ENCODE measurements at places on chromosomes 5 and 9.
A peak's percentile ranks its signal among the peaks of the same experiment; 100 is the strongest.

DNA sequence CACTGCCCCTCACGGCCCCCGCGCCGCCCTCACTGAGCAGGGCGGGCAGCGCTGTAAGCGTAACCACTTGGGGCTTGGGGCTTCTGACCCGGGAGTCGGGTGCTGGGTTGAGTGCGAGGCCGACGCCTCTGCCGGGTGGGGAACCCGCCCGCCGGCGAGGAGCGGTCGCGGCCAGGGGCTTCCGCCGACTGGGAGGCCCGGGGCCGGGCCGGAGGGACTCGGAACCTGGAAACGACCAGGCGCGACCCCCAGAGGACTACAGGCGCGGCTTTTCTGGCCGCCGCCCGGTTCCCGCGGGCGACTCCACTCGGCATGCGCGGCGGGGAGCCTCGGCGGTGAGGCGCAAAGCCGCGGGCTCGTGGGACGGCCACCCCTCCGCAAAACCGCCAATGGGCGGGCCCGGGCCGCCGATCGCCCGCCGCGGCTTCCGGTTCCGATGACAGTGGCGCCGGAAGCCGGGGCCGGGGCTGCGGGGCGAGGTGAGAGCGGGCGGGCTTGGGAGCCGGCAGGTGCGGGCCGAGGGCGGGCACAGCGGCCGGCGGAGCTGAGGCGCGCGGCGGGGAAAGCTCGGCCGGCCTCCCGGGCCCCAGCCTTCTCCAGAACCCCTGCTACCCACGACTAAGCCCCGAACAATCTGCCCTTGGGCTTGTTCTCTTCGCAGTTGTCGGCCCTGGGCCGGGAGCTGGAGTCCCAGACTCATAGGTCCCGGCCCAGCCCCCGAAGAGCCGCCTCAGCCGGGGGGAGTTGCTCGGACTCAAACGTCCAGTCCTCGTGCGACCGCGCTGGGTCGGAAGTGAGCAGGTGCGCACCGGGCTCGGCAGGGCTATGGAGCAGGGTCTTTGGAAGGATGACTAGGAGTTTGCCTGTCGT is at the start of gene RMND5B:
RMND5B (plus strand) TSS at position 439 of the 870 bp plus-strand sequence. CDS start 7,106 bp downstream, outside the sequence.
- DNase-seq: peak; percentile 82

DNA sequence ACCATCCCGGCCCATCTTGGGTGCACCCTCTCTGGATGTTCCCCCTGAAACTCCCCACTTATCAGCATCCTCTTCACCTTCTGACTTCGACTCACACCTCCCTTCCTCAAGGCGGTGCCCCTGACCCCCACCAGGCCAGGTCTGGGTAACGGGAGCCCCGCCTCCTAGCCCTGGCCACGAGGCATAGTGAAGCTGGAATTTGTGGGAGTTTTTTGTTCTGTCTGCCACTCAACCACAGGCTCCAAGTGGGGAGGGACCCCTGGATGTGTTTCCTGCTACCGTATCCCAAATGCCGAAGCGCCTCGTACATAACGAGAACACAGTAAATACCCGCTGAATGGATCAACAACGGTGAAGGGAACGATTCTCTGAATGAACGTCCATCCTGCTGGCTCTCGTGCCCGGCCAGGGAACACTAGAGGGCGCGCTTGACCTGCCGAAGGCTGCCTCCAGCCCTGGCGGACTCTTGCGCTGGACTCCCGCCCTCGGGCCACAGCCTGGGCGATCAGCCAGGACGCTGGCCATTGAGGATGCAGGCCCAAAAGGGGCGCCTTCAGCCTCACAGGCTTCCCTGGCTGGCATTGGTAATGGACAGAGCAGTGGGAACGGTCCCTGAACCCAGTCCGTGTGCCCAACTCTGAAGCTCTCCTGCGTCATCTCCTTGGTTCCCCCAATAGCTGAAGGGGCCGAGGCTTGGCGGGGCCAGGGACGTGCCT is 47.3 kb upstream of the PHYKPL start:
- peak; percentile 73 for DNase-seq

- DNase-seq: no peak
These were observed 372.8 kb downstream of the TMEM167A start for GRCh38 chr5:82704381-82704780.

DNA sequence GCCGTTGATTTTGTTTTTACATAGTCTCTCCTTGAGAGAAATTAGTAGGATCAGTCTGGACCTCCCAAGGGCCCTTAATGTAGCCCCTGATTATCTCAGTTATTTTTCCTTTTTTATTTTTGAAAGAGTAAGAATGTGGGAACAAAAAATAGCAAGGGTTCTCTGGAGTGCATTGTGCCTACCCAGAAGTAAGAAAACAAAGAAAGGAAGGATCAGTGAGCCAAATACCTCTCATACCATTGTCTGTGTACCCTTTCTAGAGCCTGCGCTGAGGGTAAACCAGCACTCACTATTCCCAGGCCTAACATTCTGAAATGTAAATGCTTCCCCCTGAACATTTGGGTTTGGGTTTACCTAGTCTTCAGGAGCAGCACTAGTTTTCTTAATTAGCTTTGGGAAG is 213.0 kb upstream of the TARS1 start:
- peak; percentile 36 for DNase-seq

DNA sequence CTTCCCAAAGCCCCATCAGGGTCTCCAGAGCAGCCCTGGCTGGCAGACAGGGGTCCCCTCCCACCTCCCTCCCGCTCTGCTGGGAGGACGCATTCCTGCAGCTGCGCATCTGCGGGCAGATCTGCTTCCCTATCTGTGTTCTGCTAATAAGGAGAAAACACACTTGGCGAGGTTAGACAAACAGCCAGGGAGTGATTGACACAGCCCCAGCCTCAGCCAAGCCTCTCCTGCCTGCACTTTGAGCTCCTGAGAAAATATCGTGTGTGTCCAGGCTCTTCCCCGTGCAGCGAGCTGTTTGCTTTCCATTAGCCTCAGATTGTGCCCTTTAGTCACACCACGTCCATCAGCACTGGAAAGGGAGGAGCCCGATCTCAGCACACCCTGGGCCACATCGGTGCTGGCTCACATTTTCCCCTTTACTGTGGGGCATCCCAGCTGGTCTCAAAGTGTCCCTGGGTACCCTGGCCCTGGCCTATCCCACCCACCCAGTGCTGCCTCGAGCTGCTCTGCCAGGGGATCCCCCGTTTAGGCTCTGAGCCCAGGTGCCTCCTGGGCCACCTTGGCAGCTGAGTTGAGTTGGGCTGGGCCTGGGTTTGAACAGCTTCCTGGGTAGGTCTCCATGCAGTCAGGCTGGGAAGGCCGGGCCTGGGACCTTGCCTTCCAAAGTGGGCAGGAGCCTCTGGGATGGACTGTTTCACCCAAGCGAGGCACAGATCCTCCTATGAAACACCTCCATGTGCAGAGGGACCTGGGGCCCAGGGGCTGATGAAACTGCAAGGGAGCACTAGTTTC is 61.1 kb downstream of the BARX1 start:
- DNase-seq: no peak

- peak; percentile 70 for DNase-seq
These were observed at the start of gene LPCAT1 for GRCh38 chr5:1523793-1524480. Gene LPCAT1 (minus strand): TSS chr5:1523960. CDS start chr5:1523844, 116 bp downstream.

DNA sequence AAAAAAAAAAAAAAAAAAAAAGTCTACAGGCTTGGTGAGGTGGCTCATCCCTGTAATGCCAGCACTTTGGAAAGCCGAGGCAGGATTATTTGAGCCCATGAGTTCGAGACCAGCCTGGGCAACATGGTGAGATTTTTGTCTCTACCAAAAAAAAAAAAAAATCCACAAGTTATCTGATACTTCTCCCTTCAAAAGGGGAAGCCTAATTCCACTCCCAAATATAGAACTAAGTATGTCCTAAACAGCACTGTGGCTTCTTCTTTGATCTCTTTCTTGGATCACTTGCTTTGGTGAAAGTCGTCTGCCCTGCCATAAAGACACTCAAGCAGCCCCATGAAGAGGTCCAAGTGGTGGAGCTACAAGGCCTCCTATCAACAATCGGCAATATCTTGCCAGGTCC is 18.8 kb upstream of the STING1 start:
- no peak for DNase-seq

- DNase-seq: no peak
These were observed 1.9 kb upstream of the DMRT2 start for GRCh38 chr9:1048231-1048619.

DNA sequence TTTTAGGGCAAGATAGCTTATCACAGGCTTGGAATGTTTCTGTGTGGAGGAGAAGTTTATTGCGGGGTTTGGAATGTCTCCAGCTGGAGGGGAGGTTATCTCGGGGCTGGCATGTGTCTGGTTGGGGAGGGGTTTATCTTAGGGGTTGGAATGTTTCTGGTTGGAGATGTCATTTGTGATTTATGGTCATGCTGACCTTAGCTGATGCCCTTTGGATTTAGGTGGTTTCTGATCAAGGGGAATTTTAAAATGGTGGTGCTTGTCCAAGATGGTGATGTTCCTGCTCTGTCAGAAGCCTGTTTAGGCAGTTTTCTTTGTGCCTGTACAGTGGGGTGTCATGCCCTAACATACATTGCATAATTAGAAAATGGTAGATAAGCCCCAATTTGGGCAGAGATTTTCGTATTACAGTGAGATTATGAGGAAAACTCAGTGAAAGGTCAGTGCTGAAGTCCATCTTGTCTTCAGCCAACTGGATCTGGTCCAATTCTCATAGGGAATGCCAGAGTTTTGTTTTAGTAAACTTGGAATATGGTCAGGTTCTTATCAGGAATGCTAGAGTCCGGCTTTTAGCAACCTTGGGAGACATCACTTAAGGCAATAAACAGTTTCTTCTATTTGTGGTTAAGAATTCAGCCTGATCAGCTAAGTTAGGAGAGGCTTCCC is 14.3 kb downstream of the CDK20 start:
- DNase-seq: no peak

GRCh38 chr5:14351086-14351661 is 208.0 kb downstream of the TRIO start:
- DNase-seq: no peak

DNA sequence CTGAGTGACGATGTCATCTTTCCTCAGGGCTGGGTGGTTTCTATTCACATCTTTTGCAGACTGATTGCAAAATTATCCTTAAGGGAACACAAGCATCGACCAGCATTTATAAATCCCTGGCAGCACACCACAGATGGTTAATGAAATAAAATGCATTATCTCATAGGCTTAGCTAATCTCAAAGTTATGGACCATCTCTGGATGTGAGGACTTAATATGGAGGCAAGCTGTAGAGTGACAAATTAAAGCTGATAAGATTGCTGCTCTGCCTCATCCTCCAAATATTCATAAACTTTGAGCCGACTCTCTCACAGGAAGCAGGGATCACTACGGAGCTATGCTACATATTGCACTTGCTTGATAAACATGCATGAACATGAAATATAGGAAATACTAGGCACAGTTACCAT is 663.2 kb upstream of the RGMB start:
- peak; percentile 79 for DNase-seq

DNA sequence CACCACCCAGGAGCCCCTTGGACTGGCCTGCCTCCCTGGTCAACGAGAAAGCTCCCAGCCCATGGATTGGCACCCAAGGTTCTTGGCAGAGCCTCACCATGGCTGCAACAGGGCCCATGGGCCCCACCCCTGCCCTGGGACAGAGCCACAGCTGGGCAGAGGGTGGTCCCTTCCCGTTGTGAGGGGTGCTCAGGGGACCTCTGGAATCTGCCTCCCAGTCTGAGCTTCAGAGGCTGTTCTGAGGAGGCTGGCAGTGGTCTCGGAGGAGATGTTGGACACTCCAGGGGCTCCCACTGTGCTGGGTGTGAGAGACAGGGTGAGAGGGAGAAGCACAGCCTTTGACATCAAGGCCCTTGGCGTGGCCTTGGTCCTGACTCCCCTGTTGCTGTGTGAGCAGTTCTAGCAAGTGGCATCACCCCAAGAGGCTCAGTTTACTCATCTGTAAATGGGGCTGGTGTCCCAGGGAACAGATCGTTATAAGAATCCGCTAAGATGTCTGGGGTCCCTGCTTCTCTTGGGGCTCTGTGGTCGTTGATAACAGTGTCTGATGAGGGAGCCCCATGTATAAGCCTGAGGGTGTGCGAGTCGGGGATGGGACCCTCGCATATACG is 33.0 kb downstream of the LHX3 start:
- DNase-seq: no peak
